ENCODE measurements at places on chromosomes 11 and 22. TPM values are rescaled to one million over a fixed set of nuclear protein-coding genes. Genes with fewer than 3 reads are reported as not detected.

Gene SMDT1
- 1.3 TPM for total RNA-seq

Gene ZNF215
- total RNA-seq, result not detected

Gene POU2AF1
- 0.11 TPM for total RNA-seq

Gene OR5B21
- total RNA-seq, result not detected

Gene PICK1
- 88.1 TPM for total RNA-seq

Measured in ascending aorta (tissue), 2 donors.